ENCODE measurements at places on chromosomes 11 and 22.

DNA sequence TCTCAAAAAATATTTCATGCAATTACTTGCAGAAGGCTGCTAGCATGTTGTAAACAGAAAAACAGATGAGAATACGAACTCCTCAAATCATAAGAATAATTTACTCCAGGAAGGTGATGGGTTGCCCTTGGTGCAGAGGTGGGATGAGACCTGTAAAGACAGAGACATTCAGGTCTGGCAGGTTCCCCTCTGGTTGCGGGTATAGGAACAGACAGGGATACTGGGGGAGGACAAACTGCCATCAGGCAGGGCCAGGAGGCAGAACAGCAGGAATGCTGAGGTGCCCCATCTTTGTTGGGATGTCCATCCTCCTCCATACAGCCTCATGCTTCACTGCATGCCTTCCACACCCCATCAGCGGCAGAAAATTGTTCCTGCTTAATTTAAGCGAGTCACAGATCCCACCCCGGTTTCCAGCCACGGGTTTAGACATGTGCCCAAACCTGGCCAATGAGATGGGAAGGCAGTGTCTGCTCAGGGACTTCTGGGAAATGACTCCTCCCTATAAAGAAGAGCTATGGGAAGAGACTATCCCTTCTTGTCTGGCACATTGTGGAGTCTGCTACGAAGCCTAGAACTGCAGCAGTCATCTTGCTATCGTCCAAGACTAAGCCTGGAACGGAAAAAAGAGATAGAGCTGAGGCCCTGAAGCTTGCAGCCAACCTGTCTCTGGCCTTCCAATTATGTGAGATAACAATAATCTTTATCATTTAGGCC, 23.1 kb upstream of the IRAG1 start:
- DNase-seq, result no peak

- no peak for DNase-seq
These were observed 40.9 kb downstream of the TCF20 start for GRCh38 chr22:42229455-42230149.

- DNase-seq, result no peak
These were observed 35.2 kb downstream of the TRMU start for GRCh38 chr22:46370584-46371291.

GRCh38 chr11:10476342-10476741, 21.3 kb downstream of the AMPD3 start:
- no peak for DNase-seq

- no peak for DNase-seq
These were observed 28.1 kb upstream of the QSER1 start for GRCh38 chr11:32864555-32864954.

- no peak for DNase-seq
These were observed at the start of gene GAL for GRCh38 chr11:68684385-68685356. TSS of gene GAL (plus strand) at chr11:68684544. CDS start at chr11:68684924, 380 bp downstream.

- no peak for DNase-seq
These were observed 74.6 kb downstream of the RAB30 start for GRCh38 chr11:82996966-82997606.

DNA sequence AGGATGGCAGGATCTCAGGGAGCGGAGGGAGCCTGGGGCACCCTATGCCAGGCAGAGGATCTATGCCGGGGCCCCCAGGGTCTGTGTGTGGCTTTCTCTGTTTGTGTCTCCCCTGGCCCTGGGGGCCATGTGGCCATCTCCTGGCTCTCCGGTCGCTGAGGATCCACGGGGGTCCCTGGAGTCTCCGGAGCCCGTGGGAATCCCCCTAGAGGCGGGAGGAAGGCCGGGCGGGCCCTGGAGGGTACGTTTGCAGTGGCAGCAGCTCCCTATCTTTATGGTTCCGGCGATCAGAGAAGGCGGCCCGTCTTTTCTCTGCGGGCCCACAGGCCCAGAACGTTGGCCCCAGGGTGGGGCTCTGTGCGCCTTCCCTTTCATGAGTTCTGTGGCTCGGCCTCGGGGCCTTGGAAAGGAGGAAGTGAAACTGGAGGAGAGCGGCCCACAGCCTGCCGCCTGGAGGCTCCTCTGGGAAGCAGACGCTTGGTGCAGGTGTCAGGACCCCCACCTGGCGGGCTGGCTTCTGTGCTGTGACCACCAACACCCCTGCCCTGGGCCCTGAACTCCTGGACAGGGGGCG, 82.1 kb downstream of the KCNQ1 start:
- no peak for DNase-seq

DNA sequence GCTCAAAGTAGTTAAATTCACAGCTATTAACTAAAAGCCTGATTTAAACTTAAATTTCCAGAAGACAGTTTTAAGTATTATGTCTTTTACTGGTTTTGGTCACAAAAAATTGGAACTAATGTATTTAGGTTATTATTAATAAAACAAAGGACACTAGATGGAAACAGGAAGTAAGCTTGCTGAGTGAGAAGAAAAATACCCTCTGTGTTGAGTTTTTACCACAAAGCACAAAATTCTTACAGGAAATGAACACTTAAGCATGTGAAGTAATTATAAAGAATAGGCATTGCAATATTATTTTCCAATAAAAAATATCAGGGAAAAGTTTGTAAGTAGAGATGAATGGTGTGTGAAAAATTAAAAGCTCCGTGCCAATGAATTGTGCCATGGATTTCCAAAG, 46.3 kb downstream of the PIK3C2A start:
- no peak for DNase-seq

- DNase-seq, result no peak
These were observed 1.2 kb downstream of the SLC22A25 start for GRCh38 chr11:63242089-63242781.

GRCh38 chr11:15236559-15236958, 121.8 kb downstream of the INSC start:
- DNase-seq, result no peak

GRCh38 chr11:79076526-79077115, 364.2 kb downstream of the TENM4 start:
- no peak for DNase-seq

DNA sequence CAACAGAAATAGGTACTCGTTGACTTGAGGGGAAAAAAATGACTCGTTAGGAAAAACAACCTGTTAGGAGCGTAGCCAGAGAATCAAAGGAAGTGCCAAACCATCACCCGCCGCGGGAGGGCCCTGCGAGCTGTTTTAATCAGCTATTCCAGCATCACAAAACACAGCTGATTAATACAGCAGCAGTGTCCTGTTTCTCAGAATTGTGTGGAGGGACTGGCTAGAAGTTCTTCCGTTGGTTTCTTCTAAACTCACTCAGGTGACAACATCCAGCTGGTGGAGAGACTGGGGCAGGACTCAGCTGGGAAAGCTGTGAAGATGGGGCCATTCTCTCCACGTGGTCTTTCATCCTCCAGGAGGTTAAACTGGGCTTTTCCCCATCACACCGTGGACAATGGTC, 28.0 kb downstream of the HSPA8 start:
- no peak for DNase-seq

DNA sequence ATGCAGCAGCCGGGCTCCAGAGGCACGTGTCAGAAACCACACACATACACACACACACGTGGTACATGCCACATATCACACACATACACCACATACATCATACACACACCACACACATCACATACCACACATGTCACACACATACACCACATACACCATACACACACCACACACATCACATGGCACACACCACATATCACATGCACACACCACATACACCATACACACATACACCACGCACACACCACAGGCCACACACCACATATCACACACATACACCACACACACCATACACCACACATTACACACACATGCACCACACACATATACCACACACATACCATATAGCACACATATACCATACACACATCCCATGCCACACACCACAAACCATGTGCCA, 97.5 kb upstream of the PRR5 start:
- no peak for DNase-seq

GRCh38 chr22:21028277-21029251, 3.8 kb downstream of the SLC7A4 start:
- DNase-seq, result no peak

GRCh38 chr11:29324328-29324727, 692.5 kb downstream of the KCNA4 start:
- DNase-seq, result no peak

DNA sequence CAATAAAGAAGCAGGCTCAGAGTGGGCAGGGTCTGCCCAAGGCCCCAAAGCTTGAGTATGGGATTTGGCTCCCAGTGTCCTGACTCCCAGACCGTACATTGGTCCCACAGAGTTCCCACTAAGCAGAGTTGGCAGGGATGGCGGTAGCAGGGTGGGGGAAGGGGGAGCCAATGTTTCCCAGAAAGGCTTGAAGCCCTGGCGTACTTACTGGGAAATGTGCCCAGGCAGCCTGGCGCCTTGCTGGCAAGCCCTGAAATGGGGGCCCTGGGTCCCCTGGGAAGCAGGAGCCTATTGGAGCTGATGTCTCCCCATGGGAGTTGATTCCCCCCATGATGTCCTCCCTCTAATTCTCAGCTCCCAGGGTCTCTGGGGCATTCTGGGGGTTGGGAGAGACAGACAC, 9.3 kb downstream of the ARHGEF17 start:
- no peak for DNase-seq

DNA sequence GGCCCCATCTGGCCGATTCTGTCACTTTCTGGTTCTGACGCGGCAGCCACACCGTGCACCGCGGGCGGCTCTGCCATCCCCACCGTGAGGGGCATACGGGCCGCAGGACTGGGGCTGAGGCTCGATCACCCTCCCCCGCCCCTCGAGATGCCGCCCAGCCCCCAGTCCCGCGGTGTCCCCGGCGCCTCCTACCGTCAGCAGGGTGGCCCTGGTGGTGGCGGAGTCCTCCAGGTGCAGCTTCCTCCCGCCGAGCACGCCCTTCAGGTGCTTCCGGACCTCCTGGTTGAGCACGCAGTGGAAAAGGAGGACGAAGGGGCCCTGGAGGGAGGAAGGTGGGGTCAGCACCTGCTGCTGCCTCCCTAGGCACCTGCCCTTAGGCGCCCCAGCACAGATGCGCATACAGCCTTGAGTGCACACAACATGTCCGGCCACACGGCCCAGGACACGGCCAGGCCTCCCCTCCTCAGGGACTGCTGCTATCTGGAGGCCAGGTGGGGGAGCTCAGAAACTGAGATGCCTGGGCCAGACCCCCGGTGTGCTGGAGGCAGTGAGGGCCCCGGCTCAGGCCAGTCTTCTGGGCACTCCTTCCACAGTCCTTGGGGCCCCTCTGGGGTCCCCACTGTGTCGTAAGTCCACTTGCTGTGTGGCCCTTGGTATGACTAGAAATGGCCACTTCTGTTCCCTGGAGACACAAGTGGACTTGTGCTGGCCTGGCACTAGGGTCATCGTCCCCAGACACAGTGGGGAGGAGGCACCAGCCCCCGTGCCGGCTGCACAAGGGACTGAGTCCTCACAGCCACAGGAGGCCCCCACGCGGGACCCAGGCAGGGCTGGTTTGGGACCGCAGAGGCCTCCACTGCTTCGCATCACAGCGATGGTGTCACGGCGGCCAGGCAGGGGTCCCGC, 31.5 kb downstream of the TRMU start:
- DNase-seq, result no peak

GRCh38 chr11:27395556-27396258, 32.7 kb upstream of the CCDC34 start:
- no peak for DNase-seq

DNA sequence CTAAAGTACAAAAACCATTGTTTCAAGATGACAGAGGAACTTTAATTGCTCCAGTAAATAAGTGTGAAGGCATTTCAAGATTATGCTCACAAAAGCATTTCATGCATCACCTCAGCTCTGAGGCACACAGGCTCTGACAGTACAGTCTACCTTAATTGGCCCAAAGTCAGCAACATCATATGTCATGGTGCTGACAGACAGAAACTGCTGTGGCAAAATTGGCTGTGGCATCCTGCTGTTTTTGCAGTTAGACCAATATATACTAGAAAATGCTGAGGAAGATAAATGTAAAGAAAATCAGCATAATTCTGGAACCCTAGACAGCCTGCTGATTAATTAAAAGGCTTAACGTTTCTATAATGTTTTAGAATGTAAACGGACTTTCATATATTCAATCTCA, 34.9 kb upstream of the PPP2R1B start:
- DNase-seq, result no peak

- DNase-seq, result no peak
These were observed 24.8 kb downstream of the RNF169 start for GRCh38 chr11:74773476-74773875.

- DNase-seq, result no peak
These were observed 433.3 kb downstream of the BUD13 start for GRCh38 chr11:116339306-116340098.

- DNase-seq, result no peak
These were observed 89.9 kb upstream of the APOA1 start for GRCh38 chr11:116927163-116927974.
